ENCODE measurements at places on chromosomes 4 and X. TPM values are rescaled to one million over a fixed set of nuclear protein-coding genes. Genes with fewer than 3 reads are reported as not detected.

The CTAG1A gene
- total RNA-seq: not detected

The SPATA4 gene
- total RNA-seq: not detected

The MAGEA8 gene
- total RNA-seq: not detected

The FGF16 gene
- total RNA-seq: not detected

The PCDH19 gene
- 0.37 TPM for total RNA-seq

The CXCL9 gene
- not detected for total RNA-seq

The PPP1R3F gene
- 2.0 TPM for total RNA-seq

The HMGB3 gene
- 2.6 TPM for total RNA-seq

- no peak for DNase-seq
Measured at GRCh38 chr4:5772528-5773270, 61.7 kb downstream of the EVC start.

DNA sequence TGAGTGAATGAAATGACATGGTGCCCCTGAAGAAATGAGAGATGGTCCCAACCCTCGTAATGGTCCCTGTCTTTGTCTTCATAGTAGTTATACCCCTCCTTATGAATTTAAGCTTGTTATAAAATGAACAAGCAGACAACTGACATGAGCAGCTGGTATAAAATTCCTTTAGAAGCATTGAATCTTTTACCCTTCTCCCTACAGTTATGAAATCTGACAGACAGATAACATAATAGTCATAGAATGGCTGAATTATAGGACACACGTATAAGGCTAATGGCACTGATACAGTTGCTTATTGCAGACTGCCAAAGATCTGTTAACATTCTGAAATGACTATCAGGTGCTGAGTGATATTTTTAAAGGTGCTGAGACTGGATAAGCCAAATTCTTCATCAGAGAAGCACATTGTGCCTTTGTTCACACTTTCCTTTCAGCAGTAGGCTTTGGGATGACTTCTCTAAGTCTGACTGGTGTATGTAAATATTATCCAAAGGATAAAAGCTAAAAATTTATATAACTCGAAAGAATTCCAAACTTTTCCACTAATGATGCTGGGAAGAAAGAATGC, 47.4 kb upstream of the PDGFC start:
- no peak for DNase-seq

DNA sequence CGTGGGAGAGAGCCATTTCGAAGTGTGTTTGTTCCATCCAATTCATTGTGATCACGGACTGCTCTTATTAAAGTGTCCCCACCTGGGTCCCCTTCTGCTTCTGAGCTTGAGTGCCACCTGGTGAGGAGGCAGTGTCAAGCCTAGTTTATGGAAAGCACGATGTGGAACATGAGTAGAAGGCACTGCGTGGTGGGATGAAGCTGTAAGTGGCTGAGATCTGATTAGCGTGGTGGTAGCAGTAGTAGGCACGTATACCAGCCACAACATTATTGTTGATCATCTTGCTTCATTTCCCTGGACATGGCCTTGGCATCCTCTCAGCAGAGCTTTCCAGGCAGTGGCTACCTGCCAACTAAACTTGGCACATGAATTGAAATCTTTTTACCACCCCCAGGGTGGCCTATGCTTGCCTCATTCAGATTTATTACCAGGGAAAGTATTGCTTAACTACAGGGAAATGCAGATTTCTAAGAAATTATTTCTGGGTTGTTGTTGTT, 46.4 kb downstream of the GPAT3 start:
- peak; percentile 83 for DNase-seq

DNA sequence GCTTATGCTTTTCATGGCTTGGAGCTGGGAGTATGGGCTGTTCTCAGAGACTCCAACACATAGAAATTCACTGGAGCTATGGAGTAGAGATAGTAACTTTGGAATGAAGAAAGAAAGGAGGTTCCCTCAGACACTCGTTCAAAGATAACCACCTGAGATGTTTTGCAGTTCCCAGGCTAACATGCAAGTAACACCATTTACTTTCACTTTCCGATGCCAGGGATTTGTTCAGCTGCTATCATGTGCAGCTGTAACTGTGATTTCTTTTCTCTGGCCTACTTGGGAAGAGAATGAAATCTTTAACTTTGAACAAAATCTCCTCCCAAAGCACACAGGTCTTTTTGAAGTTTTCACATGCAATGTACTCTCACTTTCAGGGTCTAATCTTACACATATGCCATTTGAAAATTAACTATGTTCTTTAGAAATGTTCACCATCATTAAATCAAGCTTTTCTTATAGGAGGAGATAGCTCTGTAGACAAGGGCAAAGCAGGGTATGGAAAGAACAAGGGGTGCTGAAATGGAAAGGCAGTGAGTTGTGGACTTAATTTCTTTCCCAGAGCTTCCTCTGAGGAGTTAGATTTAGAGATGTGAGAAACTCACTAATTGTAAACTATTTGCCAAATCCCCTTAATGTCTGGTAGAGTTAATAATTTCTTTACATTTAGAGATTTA, 514.3 kb downstream of the PDHA2 start:
- no peak for DNase-seq

GRCh38 chrX:1384658-1385252, 7.2 kb downstream of the SLC25A6 start:
- DNase-seq: no peak
